ENCODE measurements at places on chromosomes 1 and 21.

DNA sequence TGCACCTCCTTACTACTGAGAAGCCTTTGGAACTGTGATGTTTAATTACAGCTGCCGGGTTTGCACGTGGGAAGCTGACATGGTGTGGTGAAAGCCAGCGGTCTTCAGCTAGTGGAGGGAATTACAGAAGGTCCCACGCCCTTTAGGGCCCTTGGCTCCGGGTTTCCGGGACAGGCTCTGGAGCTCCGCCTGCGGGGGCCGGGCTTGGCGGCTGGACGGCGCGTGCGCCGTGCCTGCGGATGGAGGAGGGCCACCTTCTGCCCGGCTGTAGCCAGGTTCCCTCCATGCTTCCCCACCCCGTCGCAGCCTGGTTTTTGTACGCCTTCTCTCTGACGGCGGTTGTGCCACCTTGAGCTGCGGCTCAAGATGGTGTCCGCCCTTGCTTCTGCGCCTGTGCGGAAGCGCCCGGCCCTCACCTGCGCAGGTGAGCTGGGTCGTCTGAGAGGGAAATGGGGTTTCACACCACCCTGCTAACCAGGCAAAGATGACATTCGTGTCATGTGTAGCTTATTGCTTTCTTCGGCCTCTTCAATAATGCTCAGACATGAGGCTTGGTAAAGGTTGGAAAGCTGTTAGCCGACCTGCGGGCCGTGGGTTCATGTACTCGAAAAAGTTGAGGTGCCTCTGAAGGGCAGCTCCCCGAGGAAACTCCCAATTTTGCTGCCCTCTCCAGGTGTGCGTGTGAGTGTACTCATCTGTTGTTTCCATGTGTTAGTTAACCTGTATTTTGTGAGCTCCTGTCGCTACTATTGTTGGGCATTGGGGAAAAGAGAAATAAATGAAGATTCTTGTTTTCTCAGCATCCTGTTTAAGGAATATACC is 36.6 kb upstream of the OPRD1 start:
- peak; percentile 87 for DNase-seq

DNA sequence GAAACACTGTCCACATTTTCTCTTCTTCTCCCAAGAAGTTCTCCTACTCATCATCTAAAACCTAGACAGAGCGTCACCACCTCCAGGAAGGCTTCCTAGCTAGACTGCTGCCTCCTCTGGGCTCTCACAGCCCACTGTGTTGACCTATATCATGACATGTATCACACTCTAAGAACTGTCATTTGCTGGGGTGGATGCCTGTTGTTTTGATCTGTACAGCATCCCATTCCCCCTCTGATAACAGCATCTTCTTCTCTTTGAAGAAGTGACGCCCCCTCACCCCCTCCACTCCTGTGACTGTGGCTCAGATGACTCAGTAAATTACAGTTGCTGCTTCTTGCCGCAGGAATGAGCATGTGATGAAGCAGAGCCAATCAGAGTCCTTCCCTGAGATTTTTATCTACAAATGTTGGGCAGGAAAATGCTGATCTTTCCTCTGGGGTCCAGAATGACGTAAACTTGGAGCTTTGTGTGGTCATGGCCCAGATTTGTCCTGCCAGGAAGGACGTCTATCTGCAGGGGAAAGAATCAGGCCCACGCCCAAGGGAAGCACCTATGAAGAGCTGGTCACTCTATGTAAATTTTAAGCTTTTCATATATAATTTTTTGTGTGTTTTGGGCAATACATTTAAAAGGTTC is 28.0 kb upstream of the FOXO6 start:
- DNase-seq: no peak

DNA sequence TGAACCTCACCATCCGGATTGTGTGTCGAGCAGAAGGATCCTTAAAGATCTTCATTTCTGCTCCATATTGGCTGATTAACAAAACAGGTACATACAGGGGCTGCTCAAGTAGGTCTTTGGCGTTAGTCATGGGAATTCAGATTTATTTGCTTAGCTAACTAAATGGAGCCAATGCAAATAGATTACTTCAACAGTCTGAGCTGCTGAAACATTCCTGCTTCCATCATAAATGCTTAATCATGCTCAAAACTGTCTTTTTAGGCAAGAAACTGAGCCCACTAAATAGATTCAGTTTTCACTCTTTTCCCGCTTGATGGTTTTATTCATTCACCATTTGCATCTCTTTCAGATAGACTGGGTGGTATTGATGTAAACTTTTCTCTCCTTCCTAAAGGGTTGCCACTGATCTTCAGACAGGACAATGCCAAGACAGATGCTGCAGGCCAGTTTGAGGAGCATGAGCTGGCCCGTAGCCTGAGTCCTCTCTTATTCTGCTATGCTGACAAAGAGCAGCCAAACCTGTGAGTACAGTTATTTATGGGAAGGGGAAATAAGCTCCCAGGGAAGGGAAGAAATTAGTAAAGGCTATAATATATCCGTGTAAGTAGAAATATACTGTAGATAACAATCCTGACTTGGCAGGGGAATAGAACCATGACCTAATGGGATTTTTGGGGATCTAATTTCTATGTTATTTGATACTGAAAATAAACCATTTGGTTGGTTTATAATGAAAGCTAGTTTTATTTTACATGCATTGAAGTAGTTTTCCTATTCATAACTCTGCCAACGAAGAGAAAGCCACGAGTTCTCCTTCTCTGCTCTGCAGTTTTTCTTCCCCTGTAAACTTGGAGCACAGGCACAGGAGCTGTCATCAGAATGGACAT is 126.4 kb downstream of the VPS13D start:
- DNase-seq: no peak

GRCh38 chr1:84510165-84510564 is 3.8 kb upstream of the GNG5 start:
- DNase-seq: no peak

DNA sequence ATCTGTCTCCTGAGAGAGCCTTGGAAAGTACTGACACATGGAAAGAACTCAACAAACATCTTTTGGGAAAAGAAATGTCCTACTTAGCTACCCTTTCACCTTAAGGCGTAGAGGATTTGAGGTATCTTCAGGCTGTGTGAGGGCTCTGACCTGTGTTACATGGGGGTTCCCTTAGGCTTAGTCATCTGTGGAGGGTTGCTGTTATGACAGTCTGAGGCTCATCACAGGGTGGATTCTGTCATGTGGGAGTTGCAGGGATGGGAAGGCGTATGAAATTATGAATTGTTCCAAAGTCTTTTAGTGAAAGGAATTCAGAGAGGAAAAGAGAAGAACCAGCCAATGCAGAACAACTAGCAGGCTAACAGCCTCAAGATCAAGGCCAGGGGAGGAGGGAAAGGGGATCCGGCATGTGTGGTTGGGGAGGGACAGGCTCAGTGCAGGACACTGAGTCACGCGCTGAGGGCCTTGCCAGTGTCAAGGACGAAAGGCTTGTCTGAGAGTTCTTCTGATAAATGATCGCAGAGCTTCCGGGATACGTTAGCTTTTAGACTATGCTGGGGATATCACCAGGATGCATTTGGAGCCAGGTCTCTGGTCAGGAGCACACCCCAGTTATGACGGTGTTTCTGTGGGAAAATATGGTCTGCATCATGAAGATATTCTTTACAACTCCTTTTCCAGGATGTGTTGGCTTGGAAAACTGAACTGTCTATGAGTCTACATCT is 24.6 kb upstream of the PLA2G2C start:
- no peak for DNase-seq

- DNase-seq: no peak
These were observed 61.7 kb downstream of the BACE2 start for GRCh38 chr21:41229509-41230248.

- DNase-seq: no peak
These were observed 92.9 kb upstream of the TTC39A start for GRCh38 chr1:51423073-51423821.

- DNase-seq: no peak
These were observed 7.4 kb downstream of the CHI3L2 start for GRCh38 chr1:111234866-111235265.

DNA sequence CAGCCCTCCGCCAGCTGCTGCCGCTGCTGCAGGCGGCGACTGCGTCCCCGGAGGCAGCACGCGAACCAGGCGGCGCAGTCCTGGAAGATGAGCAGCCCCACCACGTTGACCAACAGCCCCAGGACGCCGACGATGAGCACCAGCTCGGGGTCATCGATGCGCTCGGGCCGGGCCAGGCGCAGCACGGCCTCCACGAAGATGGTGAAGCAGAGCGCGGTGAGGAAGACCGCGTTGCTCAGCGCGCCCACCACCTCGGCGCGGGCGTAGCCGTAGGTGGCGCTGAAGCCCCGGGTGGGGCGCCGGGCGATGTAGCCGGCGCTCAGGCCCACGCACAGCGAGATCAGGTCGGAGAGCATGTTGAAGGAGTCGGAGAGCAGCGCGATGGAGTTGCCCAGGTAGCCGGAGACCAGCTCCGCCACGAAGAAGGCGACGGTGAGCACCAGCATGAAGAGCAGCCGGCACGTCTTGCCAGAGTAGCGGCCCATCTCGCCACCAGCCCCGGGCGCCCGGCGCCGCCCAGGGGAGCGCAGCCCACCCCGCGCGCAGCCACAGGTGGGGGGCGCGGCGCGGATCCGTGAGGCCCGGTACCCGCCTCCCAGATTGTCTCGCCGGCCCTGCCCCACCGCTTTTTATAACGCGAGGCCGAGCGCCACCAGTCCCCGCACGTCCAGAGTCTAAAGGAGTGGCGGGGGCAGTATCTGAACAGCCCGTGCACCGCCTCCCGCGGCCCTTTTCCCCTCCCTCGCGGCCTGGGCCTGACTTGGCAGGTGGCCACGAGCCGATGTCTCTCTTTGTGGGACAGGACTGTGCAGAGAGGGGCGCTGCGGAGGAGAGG is at the start of gene SLC30A10:
Gene SLC30A10 (minus strand): TSS at position 602 of the 835 bp plus-strand sequence. CDS start 117 bp downstream, at position 485.
- peak; percentile 50 for DNase-seq

DNA sequence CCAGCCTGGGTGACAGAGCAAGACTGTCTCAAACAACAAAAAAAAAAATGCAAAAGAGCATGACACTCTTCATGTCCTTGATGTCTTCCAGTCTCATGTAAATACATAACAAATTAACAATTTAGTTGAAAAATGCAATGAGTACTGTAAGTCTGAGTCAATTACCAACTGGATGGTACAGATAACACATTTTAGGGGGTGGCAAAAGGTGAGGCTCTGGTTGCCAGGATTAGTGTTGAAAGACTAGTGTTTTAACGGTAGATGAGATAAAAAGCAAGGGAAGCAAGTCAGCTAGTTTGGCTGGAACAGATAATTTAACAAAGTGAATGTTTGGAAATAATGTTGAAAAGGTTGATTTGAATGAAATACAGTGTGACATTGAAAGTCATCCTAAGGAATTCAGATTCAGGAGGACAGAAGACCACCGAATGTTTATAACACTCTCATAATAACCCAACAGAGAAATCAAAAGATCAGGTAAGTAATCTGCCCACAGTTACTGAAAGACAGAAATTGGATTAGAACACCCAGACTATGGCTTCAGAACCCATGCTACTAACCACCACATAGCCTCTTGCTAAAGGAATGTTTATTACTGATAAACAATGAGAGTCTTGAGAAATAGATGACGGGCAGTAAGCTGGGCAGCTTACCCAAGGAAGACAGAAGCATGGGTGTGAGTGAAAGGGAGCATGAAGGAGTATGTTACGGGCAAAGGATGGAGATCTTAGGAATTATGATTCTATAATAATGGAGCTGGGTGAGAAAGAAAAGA is 312.4 kb downstream of the HMCN1 start:
- no peak for DNase-seq

DNA sequence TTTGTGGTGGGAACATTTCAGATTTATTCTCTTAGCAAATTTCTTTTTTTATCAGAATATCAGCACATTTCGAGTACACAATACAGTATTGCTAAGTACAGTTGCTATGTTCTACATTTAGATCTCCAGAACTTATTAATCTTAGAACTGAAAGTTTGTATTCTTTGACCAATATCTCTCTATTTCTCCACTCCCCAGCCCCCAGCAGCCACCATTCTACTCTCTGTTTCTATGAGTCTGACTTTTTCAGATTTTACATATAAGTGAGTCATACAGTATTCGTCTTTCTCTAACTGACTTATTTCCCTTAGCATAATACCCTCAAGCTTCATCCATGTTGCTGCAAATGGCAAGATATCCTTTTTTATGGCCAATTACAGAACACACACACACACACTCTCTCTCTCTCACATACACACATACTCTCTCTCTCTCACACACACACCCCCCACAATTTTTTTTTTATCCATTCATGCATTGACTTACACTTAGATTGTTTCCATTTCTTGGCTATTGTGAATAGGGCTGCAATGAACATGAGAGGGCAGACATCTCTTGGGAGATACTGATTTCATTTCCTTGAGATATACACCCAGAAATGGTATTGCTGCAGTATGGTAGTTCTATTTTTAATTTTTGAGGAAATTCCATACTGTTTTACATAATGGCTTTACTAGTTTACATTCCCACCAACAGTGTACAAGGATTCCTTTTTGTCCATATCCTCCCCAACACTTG is 15.7 kb downstream of the RPTN start:
- DNase-seq: no peak

DNA sequence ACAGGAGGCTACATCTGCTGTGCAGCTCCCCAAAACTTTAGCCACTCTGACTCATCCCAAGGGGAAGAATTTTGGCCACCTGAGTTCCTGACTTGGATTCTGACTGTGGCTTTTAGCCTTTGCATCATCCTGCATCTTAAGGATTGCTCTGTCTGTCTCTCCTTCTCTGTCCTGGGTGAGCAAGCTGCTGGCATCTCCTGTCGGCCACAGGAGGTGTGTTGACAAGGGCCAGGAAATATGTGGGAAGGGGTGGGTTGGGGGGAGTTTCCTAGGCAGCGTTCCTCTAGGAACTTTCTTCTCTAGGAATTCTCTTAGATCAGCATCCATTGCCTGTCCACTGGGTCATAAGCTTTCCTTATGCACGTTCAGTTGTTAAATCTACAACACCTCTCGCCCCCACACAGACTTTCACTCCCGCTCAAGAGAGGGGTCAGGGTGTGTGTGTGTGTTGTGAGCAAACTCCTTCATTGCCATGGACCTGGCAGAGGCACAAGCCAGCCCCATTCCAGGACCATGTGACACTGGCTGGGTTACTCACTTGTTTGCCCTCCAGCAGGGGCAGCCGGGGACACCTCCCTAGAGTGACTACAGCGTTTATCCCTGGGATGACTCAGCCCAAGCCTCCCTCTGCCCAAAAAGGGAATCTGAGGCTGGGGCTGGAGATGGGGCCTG is 145.0 kb upstream of the DUSP10 start:
- no peak for DNase-seq

DNA sequence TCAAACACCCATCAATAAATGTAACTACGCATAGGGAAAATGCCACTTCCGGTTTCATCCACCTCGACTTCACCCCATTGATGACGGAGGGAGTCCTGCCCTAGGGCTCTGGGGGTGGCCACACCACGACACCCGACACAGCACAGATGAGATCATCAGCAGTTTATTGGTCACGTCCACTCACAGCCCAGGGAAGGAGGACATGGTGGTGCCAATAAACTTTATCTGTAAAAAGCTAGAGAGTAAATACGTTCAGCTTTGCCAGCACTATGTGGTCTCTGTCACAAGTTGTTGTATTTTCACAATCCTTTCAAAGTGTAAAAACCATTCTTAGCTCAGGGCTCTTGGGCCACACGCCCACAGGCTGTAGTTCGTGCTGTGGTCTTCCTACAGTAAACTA is 16.3 kb downstream of the SETD4 start:
- no peak for DNase-seq

- DNase-seq: no peak
These were observed 8.6 kb downstream of the PRDM16 start for GRCh38 chr1:3077561-3077960.

GRCh38 chr1:52917156-52917555 is 4.4 kb downstream of the ECHDC2 start:
- DNase-seq: no peak
